Inflammatory macrophage treated with lipopolysaccharide for 1 hour (primary cell): ENCODE measurements at places on chromosomes 12 and 14.
A peak's percentile ranks its signal among the peaks of the same experiment; 100 is the strongest.

GRCh38 chr14:90193925-90194324 lies 62.4 kb upstream of the PSMC1 start:
- DNase-seq = peak; percentile 3

DNA sequence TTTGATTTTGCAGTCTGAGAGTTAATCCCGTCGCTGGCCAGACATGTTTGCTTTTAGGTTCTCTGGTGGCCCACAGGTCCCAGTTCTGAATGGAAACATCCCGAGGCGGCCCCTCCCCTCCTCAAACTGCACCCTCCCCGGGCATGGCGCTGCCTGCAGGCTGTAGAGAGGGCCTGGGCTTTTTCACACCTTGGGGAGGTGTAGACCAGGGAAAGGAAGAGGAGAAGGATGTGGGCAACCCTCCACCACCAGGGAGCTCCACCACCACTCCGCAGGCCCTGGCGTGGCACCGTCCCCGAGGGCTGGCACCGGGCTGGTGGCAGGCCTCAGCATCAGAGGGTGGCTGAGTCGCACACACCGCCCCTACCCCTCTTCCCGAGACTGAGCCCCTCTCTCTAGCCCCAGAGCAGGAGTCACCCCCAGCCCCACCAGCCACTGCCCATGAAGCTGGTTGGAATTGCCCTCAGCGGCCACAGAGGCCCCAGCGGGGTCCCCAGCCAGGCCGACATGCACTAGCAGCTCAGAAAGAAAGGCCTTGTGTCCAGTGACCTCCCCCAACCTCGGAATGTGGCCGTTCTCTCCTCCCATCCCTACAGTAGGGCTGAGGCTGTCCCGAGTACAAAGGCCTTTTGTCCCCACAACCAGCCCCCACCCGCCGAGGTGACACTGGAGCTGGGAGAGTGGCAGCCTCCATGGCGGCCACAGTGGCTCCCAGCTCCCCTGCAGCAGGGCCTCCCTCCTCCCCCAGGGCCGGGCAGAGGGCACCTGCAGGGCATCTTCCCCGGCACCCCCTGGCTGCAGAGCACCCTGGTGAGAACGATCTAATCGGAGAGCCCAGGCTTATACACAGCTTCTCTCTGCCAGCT lies 23.5 kb upstream of the INF2 start:
- DNase-seq = no peak

GRCh38 chr14:34227834-34228649 lies 234.0 kb downstream of the SPTSSA start:
- DNase-seq = peak; percentile 70

DNA sequence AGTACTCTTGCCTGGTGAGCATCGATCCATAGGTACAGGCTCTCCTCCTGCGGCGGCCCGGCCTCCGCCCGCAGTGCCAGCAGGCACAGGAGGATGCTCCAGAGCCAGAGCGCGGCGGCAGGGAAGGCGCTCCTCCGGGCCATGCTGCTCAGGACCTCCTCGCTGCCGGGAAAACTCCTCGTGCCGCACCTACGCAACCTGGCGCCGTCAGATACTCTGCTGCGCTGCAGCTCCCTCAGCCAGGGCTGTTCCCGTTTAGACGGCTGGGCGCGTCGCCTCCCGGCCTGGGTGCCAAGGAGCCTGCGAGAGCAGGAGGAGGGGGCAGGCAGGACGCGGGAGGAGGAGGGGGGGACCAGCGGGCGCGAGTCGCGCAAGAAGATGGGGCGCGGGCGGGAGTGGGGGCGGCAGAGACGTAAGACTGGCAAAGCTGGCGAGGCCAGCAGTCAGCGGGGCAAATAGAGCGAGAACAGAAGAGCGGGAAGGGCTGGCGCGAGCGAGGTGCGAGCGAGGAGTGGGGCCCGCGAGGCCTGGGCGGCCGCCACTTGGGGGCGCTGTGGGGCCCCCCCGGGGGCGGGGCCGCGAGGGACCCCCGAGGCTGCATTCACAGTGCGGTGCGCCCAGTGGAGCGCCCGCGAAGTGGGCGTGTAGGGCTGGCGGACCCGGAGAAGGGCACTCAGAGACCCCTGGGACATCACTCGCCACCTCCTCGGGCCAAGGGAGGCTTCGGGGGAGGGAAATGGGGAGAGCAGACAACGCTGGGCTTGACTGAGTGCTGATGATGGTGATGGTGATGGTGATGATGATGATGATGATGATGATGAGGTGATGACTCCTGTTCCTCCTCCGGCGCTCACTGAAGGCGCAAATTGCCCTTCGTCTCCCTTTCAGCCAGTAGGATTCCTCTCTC lies at the start of gene WIF1:
TSS of gene WIF1 (minus strand) at position 257 of the 907 bp plus-strand sequence. CDS start at position 143, 114 bp downstream.
- no peak for DNase-seq

- no peak for DNase-seq
These were observed 31.4 kb downstream of the TMEM233 start for GRCh38 chr12:119624966-119625365.

DNA sequence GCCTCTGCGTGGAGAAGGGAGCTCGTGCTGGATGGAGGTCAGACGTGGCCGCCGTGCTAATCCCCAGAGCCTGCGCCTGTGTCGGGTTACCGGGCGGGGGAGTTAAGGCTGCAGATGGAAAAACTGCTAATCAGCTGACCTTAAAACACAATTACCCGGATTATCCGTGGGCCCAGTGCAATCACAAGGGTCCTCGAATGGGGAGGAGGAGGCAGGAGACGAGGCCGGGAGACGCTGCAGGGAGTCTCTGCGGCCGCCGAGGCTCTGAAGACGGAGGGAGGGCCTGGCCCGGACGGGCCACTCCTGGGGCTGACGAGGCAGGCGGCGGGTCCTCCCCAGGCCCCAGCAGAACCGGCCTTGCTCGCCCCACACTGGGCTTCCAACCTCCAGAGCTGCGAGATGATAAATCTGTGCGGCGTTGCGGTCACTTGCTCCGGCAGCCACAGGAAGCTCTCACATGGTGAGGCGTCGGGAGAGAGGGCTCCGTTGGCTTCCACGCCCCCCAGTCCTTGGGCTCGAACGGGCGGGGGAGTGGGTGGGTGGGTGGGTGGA lies 32.9 kb upstream of the FBRSL1 start:
- no peak for DNase-seq

DNA sequence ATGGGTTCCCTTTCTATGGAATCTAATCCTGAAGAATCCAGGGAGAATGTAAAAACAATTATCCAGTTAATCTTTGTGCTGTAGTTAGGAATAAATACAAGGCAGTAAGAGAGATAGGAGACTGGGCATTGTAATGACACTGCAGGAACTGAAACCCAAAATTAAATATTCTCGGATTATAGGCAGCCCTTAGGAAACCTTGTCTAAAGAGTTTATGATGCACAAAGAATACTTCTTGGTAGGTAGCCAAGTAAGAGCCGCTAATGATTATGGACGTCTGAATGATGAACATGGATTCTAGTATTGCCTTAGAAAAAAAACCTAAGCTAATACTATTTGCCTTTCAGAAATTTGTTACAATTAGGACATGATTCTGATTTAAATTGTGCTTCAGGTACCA lies 165.4 kb upstream of the LRIG3 start:
- no peak for DNase-seq

- DNase-seq = peak; percentile 16
These were observed 58.4 kb downstream of the SPTSSA start for GRCh38 chr14:34403646-34404045.

- DNase-seq = peak; percentile 53
These were observed 32.6 kb upstream of the PLEKHG3 start for GRCh38 chr14:64671591-64671990.

- DNase-seq = no peak
These were observed 18.8 kb downstream of the ACVRL1 start for GRCh38 chr12:51926064-51926632.

- DNase-seq = no peak
These were observed 354.9 kb downstream of the TMEM121 start for GRCh38 chr14:105881021-105881930.

DNA sequence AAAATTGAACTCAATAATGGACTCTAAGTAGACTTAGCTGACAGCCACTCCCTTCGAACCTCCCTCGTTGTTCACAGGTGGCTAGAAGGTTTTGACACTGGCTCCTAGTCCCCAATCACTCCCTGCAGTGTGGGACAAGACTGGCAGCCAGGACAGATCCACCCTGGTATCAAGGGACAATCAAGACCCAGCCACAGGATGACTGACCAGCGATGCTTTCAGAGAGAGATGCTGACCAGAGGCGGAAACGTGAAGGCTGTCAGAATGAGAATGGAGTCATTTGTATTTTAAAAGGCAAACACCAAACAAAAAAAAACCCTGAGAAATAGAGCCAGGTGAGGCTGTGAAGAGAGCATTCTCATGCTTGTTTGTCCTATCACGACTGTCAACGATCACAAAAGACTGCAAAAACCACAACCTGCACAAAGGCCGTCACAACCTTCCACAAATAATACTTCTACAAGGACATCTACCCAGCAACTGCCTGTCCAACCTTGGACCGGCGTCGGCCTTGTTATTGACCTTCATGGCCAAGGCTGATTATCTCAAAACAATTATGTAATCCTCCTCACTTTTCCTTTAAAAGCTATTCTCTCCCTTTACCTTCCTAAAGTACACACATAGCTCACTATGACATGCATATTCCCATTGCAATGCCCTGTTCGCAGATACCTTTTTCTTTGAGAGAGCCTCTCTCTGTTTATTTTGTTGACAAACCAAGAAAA lies 13.2 kb downstream of the EIF5 start:
- DNase-seq = no peak

- no peak for DNase-seq
These were observed 329.0 kb downstream of the C12orf75 start for GRCh38 chr12:105659355-105660075.

DNA sequence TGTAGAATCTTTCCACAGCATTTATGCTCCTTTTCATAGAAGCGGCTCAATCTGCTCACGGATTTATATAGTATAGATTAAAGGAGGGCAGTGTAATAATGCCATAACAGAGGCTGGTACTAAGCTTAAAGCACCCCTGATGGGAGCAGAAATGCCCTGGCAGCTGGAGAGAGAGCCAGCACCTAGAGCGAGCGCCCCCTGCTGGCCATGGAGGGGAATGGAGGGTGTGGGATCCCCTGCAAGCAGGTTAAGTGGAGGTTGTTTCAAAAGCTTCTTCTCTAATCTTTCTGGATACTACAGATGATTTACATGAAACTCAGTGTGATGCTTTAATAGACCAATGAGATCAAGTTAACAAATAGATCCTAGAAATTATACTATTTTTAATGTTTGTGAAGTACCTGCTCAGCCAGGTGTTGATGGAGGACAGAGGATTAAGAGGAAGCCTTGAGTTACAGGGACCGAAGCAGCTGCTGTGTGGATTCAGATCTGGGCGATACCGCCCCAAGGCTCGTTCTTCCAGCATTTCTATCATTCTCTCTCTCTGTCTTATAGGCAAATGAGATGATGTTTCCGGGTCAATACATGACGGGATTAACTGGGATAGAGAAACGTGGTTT lies 1519.3 kb upstream of the TMEM132C start:
- peak; percentile 62 for DNase-seq

DNA sequence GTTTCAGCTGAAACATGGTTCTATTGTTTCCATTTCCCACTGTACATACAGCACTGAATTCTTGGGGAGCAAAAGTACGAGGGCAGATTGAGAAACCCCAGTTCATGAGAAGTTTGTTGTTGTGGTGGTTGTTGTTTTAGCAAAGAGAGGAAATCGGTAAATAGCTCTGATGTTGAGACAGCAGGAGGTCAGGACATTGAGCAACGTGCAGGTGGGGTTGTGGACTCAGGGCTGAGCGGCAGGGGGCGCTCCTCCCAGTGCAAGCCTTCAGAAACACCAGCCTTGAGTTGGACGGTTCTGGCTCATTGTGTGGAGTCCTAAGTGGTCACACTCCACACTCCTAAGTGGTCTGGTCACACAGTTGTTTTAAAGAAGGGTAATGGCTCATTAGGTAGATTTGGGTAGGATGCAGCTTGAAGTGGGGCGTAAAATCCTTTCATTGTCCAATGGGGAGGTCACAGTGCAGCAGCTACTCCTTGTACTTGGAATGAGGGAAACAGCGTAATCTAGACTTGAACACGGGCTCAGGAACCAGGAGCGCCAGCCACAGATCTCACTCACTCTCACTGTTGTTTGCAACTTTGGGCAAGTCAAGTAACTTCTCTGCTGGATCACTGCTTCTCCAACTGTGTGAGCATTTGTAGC lies 14.5 kb upstream of the PWP1 start:
- DNase-seq = no peak

DNA sequence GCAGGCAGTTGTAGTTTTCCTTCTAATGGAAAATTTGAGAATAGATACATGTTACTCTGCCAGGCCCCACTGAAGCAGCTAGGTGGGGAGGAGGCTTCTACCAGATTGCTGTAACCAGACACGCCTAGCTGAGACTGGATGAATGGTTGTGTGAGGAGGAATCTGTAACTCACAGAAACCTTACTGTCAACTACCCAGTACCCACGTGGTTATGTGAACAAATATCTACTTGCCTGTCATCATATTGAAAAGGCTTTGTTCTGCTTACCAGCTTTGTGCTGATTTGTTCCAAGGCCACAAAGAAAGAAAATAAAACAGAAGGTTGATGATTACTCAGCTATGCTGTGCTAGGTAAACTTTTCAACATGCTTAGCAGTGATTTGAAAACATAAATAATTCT lies 167.2 kb downstream of the CAPZA3 start:
- no peak for DNase-seq

DNA sequence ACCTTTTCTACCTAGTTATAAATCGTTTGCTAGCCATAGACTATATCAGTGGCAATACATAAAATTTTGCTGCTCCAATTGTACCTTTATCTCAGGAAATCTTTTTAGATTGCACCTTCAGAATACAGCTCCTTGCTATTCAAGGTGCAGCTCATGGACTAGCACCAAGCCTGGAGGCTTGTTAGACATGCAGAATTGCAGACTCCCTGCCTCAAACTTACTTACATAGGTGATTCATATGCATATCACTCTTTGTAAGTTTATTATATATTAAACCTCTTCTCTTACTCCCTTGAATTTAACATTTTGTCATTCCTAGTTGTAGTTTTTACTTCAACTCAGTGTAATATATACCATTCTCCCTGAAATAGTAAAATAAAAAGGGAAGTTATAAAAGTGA lies 195.4 kb upstream of the PDZRN4 start:
- no peak for DNase-seq

- DNase-seq = no peak
These were observed 649 bp upstream of the GNPNAT1 start for GRCh38 chr14:52792097-52792415.

DNA sequence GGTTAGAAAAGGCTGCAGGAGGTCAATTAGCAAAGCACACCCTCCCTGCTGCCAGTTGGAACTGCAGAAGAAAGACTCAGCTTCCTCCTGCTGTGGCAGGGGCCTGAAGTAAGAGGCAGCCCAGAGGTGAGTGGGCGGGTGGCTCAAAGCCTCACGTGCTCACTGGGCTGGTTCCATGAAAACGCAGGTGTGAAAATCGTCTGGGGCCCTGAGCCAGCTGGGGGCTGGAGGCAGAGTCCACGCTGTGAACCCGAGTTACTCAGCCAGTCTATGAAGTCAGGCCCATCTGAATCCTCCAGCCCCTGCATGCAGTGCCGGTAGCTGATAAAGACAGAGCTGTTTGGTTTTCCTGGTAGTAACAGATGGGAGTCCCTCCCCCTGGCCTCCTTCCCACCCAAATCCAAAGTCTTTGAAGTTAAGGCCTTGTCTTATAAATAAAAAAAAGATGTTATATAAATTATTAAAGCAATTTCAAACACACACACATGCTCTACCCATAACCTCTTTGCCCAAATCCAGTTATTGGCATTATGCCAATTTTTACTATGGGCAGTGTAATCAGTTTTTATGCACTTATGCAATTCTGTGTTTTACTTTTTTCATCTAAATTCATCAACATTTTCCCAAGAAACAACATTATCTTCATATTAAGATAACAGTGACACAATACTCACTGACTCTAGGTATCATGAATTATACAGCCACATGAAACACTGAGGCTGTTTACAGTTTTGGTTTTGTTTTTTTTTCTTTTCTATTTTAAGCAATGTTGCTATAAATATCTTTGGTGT lies 57.9 kb upstream of the PNMA1 start:
- DNase-seq = peak; percentile 68

GRCh38 chr12:20452496-20453010 lies 84.2 kb downstream of the PDE3A start:
- no peak for DNase-seq
